Retina (tissue), 1 donor: ENCODE measurements at places on chromosomes 7 and 10.
A peak's percentile ranks its signal among the peaks of the same experiment; 100 is the strongest.

DNA sequence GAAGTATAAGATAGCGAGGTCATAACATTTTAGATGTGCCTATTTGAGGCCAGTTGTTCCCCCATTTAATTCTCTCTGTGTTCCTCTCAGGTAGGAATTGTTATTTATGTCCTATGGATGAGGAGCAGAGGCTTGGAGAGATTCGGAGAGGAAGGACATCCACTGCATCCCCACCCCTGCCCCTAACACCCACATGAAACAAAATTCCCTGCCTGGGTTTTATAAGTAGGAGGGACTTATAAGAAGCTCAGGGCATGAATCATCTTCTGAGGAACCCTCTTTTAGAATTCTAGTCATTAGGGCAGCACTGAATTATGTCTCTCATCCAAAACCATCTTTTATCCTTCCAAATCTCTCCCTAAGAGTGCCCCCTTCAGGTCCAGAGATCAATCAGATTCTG lies 5.0 kb downstream of the CHAT start:
- no peak for DNase-seq

- no peak for DNase-seq
These were observed 49.6 kb downstream of the LAMB1 start for GRCh38 chr7:107953265-107953923.

DNA sequence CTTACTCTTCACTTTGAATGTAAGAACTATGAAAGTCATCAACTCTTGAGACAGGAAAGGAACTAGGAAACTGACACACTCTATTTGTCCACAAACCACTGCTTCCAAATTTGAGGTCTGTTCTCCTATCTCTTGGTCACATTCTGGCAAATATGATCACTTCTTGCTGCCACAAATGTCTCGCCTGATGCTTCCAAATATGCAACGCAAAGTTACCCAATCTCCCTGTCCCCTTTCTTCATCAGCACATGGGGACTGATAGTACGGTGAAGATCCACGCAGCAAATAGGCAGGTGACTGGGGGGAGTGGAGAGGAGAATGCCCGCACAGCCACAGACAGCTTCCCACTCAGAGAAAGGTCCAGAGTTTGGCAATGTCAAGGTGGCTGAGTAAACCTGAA lies 92.6 kb upstream of the TCF7L2 start:
- DNase-seq = no peak

DNA sequence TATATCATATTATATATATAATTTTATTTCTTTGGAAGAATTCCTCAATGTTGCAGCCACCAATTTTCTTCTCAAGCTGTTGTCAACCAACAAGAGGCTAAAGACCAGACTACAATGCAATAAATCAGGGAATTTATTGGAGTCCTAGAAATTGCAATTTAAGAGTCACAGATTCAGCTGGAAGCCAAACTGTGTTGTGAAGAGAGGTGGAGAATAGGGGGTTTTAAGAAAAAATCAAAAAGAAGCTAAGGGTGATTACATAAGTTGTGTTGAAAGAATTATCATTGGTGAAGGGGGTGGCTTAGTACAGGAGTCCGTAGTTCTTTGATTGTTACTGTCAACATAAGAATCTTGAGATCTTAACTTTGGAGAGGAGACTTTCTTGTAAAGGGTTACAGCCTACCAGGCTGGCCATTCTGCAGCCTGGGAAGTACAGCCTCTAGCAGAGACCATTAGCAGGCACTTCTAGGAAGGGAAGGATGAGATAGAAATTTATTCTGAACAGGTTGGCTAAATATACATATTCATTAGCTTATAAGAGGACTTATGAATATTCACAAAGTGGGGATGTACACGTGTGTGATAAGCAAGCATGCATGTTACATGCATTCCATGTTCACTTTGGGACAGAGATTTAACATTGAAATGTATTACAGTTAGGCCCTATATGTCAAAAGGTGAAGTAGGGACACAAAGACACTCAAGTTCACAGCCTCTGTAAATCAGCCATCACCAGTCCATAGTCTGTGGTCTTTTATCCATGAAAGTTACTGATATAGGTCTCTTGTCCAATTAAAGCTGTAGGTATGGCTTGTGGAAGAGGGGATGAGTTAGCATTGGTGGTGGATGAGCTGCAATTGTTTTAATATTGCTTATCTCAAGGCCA lies 8.3 kb upstream of the TMEM168 start:
- DNase-seq = peak; percentile 19

- DNase-seq = no peak
These were observed 733.9 kb upstream of the SORCS1 start for GRCh38 chr10:107898392-107898791.

GRCh38 chr10:127267442-127267841 lies 71.1 kb upstream of the INSYN2A start:
- no peak for DNase-seq

DNA sequence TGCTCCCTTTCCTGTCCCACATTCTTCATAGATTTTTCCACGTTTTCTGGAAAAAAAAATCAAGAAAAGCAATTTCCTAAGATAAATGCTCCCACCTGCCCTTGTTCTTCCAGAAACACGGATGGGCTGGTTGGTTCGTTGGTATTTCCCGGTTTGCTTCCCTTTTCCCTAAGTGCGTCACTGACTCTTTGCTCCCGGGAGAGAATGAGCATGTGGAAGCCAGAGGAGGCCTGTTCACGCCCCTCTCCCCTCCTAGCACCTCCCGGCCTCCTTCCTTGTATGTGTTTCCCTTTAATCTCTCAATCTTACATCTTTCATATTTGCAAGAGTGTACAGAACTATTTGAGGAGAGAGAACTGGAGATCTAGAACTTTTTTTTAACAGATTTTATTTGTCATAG lies 442.0 kb downstream of the GFRA1 start:
- no peak for DNase-seq

DNA sequence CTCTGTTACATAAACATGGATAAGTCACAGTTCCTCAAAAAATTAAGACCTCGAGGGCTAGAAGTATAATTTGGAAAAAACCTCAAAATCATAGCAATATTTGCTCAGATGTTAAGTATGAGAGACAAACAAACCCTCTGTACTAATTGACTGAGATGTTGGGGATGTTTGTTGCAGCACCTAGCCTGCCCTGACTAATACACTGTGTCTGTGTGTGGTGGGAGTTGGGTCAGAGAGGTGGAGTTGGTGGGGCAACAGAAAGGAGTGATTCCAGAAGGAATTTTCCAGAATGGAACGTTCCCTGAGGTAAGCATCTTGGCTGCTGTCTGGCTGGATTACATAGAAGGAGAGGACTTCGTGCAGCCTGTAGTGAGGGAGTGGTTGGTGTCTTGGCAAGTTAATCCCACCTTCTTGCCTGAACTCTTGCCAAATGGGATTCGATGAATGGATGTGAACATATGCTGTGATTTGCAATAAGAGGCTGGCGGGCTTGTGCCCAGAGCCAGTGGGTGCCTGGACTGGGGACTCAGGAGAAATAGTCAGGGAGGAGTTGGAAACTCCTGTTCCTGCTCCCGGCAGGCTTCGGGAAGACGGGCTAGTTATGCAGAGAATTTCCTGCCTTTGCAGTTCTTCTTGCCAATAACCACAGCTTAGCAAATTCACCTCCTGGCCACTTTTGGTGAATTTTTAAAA lies 9.3 kb upstream of the FAM180A start:
- no peak for DNase-seq

DNA sequence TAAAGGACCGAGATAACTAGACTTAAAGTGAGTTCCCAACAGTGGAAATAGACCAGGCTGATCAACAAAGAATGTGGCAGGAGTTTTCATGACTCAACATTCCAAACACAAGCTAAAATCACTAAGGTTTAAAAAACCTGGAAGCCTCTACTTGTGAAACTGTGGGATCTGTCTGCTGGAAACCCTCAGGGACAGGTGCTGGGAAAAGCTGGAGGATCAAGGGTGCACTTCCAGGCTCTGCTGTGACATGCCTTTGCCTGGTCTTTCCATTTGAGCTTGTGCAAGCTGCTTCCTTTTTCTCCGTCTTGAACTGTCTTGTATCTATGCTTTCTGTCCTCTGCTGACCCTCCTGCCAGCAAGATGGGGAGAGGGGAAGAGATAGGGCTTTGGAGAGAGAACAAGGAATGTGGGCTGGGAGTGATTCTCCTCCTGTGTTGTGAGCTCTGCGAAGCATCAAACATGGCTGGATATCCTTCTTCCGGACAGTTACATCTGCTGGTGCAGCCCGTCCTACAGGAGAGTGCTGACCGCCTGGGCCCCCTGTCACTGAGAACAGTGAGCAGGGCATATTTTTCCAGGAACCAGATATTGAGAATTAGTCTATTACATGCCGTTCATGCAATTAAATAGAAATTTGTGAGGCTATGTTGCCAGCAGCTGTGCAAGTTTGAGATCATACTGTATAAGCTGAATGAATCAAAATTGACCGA lies 25.5 kb downstream of the ARHGAP22 start:
- DNase-seq = no peak

GRCh38 chr7:30074422-30075030 lies 46.3 kb downstream of the PLEKHA8 start:
- peak; percentile 4 for DNase-seq

DNA sequence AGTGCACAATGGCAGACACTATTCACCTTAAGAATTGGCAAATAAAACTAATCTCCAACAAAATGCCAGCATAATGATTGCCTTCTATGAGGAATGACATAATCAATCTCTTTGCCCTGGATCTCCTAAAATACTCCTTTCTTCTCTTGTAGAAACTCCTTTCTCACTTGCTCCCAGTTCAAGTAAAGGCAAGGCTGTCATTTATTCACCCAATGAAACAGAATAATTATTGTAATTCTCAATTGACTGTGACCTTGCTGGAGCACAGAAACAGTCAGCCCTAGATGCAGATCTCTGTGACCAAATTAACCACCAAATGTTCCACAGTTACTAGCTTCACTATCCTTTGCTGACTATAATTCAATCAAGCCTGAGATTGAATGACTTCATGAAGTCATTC lies 99.3 kb downstream of the SEMA3C start:
- no peak for DNase-seq

GRCh38 chr7:126485791-126486190 lies 767.0 kb downstream of the GRM8 start:
- no peak for DNase-seq

DNA sequence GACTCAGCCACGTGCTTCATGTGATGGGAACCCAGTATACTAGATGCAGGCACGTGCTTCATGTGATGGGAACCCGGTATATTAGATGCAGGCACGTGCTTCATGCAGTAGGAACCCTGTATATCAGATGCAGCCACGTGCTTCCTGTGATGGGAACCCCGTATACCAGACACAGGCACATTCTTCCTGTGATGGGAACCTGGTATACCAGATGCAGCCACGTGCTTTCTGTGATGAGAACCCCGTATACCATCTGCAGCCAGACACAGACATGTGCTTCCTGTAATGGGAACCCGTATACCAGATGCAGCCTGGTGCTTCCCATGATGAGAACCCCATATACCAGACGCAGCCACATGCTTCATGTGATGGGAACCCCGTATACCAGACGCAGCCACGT lies 44.0 kb downstream of the MGMT start:
- DNase-seq = no peak

DNA sequence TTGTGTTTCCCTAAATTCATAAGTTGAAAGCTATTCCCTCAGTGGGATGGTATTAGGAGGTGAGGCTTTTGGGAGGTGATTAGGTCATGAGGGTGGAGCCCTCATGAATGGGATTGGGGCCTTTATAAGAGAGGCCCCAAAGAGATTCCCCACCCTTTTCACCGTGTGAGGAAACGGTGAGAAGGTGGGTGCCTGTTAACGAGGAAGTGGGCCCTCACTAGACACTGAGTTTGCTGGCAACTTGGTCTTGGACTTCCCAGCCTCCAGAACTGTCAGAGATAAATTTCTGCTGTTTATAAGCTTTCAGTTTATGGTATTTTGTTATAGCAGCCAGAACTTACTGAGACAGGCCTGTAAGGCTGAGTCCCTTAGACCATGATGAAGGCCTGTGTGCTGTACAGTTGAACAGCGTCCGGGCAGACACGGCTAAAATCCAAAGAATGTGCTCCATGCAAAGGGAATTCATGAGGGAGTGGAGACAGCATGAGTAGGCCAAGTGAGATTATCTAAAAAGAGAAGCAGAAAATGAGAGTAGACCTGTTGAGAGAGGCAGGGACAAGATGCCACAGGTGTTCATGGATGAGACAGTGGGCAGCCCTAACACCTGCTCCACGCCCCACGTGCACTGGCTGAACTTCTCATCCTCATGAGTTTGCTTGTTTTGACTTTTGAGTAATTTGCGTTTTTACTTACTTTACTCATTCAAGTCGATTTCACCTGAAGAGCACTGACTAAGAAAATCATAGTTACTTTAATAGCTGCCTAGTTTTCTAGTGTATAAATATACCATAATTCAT lies 66.9 kb upstream of the SFMBT2 start:
- DNase-seq = no peak

GRCh38 chr10:133224756-133225372 lies 5.2 kb upstream of the UTF1 start:
- DNase-seq = no peak

GRCh38 chr7:51046482-51046881 lies 263.8 kb upstream of the GRB10 start:
- DNase-seq = peak; percentile 82

GRCh38 chr10:102400598-102401341 lies 5.3 kb downstream of the NFKB2 start:
- DNase-seq = no peak

- no peak for DNase-seq
These were observed 10.1 kb downstream of the LIMK1 start for GRCh38 chr7:74093671-74094223.

GRCh38 chr7:157011333-157012112 lies 1.1 kb upstream of the MNX1 start:
- DNase-seq = peak; percentile 68
